NCI-H1092 (cell line): ENCODE measurements at places on chromosomes 7 and 10.

- DNase-seq: no peak
Observed at GRCh38 chr10:17453373-17454091, 863 bp downstream of the ST8SIA6 start.

- peak; percentile 2 for DNase-seq
Observed at GRCh38 chr7:100693312-100694097, 545 bp downstream of the GIGYF1 start.

- no peak for DNase-seq
Observed at GRCh38 chr7:19177269-19177668, 32.0 kb upstream of the FERD3L start.

DNA sequence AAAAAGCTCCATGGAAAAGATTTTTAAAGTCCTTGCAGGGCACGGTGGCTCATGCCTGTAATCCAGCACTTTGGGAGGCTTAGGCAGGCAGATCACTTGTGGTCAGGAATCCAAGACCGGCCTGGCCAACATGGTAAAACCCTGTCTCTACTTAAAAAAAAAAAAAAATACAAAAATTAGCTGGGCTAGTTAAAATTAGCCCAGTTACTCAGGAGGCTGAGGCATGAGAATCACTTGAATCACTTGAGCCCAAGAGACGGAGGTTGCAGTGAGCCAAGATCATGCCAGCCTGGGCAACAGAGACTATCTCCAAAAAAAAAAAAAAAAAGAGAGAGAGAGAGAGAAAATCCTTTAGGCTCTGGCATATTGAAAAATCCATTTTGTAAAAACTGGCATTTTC, 61.9 kb downstream of the CCDC6 start:
- no peak for DNase-seq

DNA sequence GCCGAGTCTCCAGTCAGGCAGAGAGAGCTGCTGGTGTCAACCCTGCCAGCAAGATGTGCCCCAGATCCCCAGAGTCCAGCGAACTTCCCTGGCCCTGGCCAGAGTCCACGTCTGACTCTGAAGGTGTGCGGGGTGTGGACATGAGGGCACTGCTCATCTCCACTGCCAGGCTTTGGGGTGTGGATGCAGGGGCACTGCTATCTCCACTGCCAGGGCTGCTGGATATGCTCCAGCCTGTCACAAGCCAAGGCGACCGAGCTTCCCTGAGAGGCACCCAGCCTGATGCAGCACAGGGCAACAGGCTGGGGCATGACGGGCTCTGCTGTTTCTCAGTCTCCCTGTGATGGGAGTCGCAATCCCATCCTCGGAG, 596.8 kb downstream of the PTPRN2 start:
- no peak for DNase-seq

- no peak for DNase-seq
Observed at GRCh38 chr7:48255046-48255445, 83.8 kb downstream of the ABCA13 start.

GRCh38 chr7:42217053-42217452, 20.0 kb downstream of the GLI3 start:
- no peak for DNase-seq

- DNase-seq: no peak
Observed at GRCh38 chr10:6339891-6340290, 137.2 kb downstream of the PFKFB3 start.

GRCh38 chr10:121457729-121458128, 140.5 kb downstream of the FGFR2 start:
- no peak for DNase-seq

GRCh38 chr10:110207805-110208613, 604 bp downstream of the MXI1 start:
- no peak for DNase-seq

- no peak for DNase-seq
Observed at GRCh38 chr7:45978731-45979211, 57.7 kb upstream of the IGFBP3 start.

GRCh38 chr7:130874071-130874915, 140.3 kb upstream of the KLF14 start:
- no peak for DNase-seq

DNA sequence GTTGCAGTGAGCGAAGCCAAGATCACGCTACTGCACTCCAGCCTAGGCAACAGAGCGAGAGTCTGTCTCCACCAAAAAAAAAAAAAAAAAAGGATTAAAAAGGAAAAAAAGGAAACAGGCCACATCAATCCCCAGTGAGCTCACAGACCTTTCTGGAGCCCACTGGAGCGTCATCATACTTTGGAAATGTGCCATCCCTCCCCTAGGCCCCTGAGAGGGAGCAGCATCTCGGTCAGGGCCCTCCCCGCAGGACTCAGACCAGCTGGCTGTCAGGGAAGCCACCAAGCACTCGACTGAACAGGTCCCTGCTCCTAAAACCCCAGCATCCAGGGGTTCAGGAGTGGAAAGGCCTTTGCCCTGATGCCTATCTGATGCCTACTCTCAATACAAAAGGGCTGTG, 97.9 kb upstream of the SH2B2 start:
- no peak for DNase-seq

DNA sequence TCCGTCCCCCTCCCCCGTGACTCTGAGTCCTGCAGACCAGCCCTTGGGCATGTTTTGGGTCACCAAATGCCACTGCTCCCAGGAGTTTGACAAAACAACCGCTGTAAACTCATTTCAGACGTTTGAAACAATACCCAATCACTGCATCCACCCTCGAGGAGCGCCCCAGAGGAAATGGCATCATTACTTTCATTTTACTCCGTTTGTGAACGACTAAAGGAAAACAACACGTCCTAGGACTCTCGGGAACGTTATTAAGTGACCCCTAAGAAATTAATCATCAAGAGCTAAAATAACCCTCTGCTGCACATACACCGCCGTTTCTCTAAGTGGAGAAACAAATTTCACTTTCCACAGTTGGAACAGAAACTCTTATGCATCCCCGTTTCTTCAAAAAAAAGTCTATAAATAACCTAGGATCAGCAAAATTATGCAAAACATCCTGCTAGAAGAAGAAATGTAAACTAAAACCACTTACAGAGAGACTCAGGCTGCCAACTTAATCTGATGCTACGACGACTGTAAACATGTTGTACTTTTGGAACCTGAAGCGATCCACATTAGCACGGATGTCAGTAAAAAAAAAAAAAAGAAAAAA, 109.9 kb upstream of the EFCAB10 start:
- no peak for DNase-seq
